Pancreas (tissue), 10 donors: ENCODE measurements at places on chromosomes 7 and 10. TPM values are rescaled to one million over a fixed set of nuclear protein-coding genes. Genes with fewer than 3 reads are reported as not detected.
A peak's percentile ranks its signal among the peaks of the same experiment; 100 is the strongest.

- H3K4me1 ChIP-seq = no peaks in the 10 kb centered on the region
- peaks cover 22% of the 10 kb centered on the region for H3K36me3 ChIP-seq
- H3K4me3 ChIP-seq = no peak overlapping the region
- no peak overlapping the region for H3K27ac ChIP-seq
- no peak for DNase-seq
- no peaks in the 10 kb centered on the region for H3K27me3 ChIP-seq
Observed at GRCh38 chr7:39693812-39694211, 70.4 kb downstream of the RALA start.

- no peak overlapping the region for H3K27ac ChIP-seq
- H3K4me3 ChIP-seq = no peak overlapping the region
- no peaks in the 10 kb centered on the region for H3K36me3 ChIP-seq
- H3K27me3 ChIP-seq = no peaks in the 10 kb centered on the region
Observed at GRCh38 chr7:149245244-149245643, 5.8 kb downstream of the ZNF212 start.

- H3K4me1 ChIP-seq = peaks cover 8% of the 10 kb centered on the region
- no peaks in the 10 kb centered on the region for H3K27me3 ChIP-seq
- no peak overlapping the region for H3K27ac ChIP-seq
- H3K4me3 ChIP-seq = no peak overlapping the region
- H3K36me3 ChIP-seq = no peaks in the 10 kb centered on the region
Observed at GRCh38 chr10:35460852-35461460, 124.6 kb downstream of the CCNY start.

DNA sequence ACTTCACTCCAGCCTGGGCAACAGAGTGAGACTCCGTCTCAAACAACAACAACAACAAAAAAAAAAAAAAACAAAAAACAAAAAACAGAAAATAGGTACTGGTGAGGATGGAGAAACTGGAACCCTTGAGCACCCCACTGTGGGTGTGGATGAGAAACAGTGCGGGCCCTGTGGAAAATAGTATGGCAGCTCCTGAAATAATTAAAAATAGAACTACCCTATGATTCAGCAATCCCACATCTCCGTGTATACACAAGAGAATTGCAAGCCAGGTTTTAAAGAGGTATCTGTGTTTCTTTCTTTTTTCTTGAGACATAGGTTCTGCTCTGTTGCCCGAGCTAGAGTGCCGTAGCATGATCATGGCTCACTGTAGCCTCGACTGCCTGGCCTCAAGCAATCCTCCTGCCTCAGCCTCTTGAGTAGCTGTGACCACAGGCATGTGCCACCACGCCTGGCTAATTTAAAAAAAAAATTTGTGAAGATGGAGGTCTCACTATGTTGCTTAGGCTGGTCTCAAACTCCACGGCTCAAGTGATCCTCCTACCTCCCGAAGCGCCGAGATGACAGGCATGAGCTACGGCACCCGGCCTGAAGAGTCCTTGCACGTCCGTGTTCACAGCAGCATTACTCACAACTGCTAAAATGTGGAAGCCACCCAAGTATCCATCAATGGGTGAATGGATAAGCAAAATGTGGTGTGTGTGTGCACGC lies 39.5 kb downstream of the EBF3 start:
- no peaks in the 10 kb centered on the region for H3K27me3 ChIP-seq
- no peak for DNase-seq
- no peaks in the 10 kb centered on the region for H3K4me1 ChIP-seq
- H3K36me3 ChIP-seq = no peaks in the 10 kb centered on the region
- H3K27ac ChIP-seq = no peak overlapping the region

- no peak overlapping the region for H3K27ac ChIP-seq
- H3K27me3 ChIP-seq = no peaks in the 10 kb centered on the region
- DNase-seq = no peak
Observed at GRCh38 chr10:12500381-12501303, 151.3 kb downstream of the CAMK1D start.

DNA sequence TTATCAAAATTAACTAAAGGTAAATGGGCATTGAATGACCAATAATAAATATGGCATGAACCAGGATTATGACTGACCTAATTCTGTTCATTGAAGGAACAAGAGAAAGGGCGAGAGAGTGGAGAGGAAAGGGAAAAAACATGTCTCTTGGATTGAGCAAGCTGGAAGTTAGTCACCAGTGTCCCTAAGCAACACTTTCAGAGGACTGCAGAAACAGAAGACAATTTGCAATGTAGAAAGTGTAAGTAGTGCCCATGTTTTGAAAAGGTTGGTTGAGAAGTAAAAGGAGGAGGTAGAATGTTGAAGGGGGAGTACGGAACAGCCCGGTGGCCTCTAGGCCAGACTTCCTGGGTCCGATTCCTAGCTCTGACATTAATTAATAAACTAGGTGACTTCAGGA lies 94.6 kb downstream of the FAS start:
- no peaks in the 10 kb centered on the region for H3K27me3 ChIP-seq
- H3K27ac ChIP-seq = no peak overlapping the region
- H3K4me3 ChIP-seq = no peak overlapping the region
- no peak for DNase-seq
- no peaks in the 10 kb centered on the region for H3K4me1 ChIP-seq

DNA sequence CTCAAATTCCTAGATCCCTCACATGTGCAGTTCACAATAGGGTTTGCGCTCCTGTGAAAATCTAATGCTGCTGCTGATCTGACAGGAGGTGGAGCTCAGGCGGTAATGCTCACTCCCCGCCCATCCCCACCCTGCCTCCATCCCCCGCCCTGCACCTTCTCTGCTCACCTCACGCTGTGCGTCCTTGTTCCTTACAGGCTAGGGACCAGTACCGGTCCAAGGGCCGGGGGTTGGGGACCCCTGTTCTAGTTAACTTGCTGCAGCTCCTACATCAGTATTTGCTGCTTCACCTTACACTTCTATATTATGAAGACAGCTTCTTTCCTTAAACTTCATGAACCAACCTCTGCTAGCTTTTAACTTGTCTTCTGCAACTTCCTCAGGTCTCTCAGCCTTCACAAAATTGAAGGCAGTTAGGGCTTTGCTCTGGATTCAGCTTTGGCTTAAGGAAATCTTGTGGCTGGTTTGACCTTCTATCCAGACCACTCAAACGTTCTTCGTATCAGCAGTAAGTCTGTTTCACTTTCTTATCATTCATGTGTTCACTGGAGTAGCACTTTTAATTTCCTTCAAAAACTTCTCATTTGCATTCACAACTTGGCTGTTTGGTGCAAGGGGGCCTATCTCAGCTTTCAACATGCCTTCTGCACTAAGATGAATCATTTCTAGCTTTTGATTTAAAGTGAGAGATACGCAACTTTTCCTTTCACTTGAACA lies 1.7 kb upstream of the TNKS2 start:
- peak overlapping the region; percentile 81 for H3K4me3 ChIP-seq
- H3K27me3 ChIP-seq = no peaks in the 10 kb centered on the region
- H3K4me1 ChIP-seq = peaks cover 13% of the 10 kb centered on the region
- DNase-seq = peak; percentile 57
- no peaks in the 10 kb centered on the region for H3K36me3 ChIP-seq

- no peaks in the 10 kb centered on the region for H3K36me3 ChIP-seq
- no peak for DNase-seq
- no peaks in the 10 kb centered on the region for H3K27me3 ChIP-seq
- H3K27ac ChIP-seq = no peak overlapping the region
- H3K4me1 ChIP-seq = no peaks in the 10 kb centered on the region
- H3K4me3 ChIP-seq = peak overlapping the region; percentile 50
Observed at GRCh38 chr10:91887272-91888076, 21.8 kb downstream of the FGFBP3 start.

DNA sequence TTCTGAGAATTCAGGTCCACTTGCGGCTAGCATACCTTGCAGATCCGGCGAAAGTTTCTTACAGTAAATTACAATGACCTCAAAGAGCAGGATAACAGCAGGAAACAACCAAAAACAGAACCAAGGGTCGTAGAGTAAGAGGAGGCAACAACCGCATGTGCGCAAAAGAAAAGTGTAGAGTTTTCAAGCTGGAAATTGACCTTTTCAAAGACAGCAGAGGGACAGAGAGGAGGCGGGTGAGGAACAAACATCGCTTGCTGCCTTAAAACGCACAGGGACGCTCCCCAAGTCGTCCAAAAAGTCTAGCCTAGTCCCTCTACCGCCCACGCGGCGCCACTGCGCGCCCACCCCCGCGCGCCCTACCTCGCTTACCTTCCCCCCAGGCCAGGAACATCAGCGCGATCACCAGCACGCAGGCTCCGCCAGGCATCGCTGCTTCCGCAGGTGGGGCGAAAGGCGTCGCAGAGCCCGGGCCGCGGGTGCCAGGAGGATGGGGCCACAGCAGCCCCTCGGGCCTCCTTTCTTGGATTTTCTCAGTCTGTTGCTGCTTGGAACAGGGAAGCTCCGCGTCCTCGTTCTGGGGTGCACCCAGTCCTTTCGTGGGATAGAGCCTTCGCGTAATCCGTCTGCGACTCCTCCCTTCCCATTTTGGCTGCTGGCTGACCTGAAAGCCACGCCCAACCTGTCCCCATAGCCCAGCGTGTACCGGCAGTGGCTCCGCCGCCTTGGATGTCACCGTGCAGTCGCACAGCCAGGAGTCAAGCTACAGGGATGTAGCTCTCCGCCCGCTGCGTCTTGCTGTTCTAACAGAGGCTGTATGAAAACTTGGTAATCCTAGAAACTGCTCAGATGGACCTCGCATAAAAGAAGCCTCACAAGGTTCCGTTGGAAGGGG lies at the start of gene VWDE:
VWDE (minus strand) TSS at position 579 of the 895 bp plus-strand sequence; CDS start at position 430, 149 bp downstream.
- peak; percentile 37 for DNase-seq
- no peak within 1 kb of the TSS for H3K27ac ChIP-seq
- no peaks in the 10 kb centered on the region for H3K36me3 ChIP-seq
- H3K4me3 ChIP-seq = no peak within 1 kb of the TSS

- no peaks in the 10 kb centered on the region for H3K36me3 ChIP-seq
- no peaks in the 10 kb centered on the region for H3K4me1 ChIP-seq
- DNase-seq = no peak
- H3K27me3 ChIP-seq = no peaks in the 10 kb centered on the region
- H3K27ac ChIP-seq = no peak overlapping the region
Observed at GRCh38 chr10:98224996-98225395, 43.0 kb downstream of the LOXL4 start.

DNA sequence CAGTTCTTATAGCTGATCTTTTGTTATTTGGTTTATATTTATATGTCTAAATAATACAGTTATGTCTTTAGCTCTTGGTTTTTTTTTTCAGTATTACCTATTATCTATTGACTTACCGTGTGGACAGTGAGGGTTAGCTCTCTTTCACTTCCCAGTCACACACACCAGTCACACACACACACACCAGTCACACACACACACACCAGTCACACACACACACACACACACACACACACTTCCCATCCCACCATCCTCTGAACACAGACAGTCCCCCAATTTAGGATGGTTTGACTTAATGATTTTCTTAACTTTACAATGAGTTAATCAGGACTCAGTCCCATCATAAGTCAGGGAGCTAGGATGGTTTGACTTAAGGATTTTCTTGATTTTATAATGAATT lies 18.9 kb upstream of the AGFG2 start:
- no peaks in the 10 kb centered on the region for H3K27me3 ChIP-seq
- no peak for DNase-seq
- no peaks in the 10 kb centered on the region for H3K4me1 ChIP-seq

DNA sequence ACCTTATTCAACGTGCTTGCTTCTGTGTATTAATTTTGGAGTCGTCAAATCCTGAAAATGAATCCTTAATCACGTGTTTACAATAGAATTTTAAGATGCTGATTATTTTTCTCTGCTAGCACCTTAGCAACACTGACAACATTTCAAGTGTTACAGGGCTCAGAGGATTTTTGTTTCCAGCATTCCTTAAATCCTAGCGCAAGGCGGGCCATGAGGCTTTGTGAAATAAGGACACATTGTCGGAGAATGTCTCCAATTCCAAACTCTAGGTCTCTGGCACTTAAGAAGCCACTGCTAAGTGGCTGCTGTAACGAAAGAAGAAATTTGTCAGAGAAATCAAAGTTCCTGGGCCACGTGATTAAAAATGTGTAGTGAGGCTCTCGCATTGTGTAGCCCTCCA lies 390.9 kb upstream of the CELF2 start:
- no peaks in the 10 kb centered on the region for H3K4me1 ChIP-seq
- no peak overlapping the region for H3K27ac ChIP-seq
- no peaks in the 10 kb centered on the region for H3K27me3 ChIP-seq
- DNase-seq = no peak
- H3K36me3 ChIP-seq = no peaks in the 10 kb centered on the region

DNA sequence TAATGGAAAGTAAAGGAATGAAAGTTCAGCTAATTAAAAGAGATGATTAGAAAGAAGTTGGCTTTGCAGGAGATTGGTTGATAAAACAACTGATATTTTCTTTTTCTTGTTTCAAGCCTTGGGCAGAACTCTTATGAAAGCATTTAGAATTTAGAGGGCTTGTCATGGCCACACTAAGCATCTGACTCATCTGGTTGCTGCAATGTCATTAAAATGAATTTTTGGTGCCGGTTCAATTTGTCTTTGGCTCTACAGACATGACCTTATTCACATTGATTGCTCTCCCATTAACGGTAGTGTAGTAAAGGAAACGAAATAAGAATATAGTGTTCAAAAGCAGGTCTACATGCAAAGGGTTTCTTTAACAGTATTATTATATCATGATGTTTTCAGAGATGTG lies 1012.4 kb upstream of the C7orf33 start:
- no peak for DNase-seq
- no peak overlapping the region for H3K4me3 ChIP-seq
- H3K36me3 ChIP-seq = no peaks in the 10 kb centered on the region
- no peaks in the 10 kb centered on the region for H3K27me3 ChIP-seq
- H3K4me1 ChIP-seq = no peaks in the 10 kb centered on the region
- H3K27ac ChIP-seq = no peak overlapping the region

DNA sequence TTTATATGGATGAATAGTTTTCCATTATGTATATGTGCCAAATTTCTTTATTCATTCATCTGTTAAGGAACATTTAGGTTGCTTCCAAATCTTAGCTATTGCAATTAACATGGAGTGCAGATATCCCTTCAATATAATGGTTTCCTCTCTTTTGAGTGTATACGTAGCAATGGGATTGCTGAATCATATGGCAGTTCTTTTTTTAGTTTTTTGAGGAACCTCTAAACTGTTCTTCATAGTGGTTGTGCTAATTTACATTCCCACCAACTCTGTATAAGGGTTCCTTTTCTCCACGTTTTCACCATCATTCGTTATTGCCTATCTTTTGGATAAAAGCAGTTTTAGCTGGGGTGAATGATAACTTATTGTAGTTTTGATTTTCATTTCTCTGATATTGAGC lies 46.5 kb downstream of the FAS start:
- DNase-seq = no peak
- H3K27ac ChIP-seq = no peak overlapping the region
- no peaks in the 10 kb centered on the region for H3K36me3 ChIP-seq
- H3K4me1 ChIP-seq = no peaks in the 10 kb centered on the region
- no peaks in the 10 kb centered on the region for H3K27me3 ChIP-seq

GRCh38 chr7:134535272-134535918 lies 8.0 kb downstream of the AKR1B10 start:
- H3K27me3 ChIP-seq = no peaks in the 10 kb centered on the region
- H3K27ac ChIP-seq = no peak overlapping the region
- H3K4me3 ChIP-seq = no peak overlapping the region
- no peak for DNase-seq
- H3K36me3 ChIP-seq = no peaks in the 10 kb centered on the region

The TAS2R41 gene
- not detected for polyA plus RNA-seq

The RELN gene
- polyA plus RNA-seq = 0.49 TPM

The DRGX gene
- polyA plus RNA-seq = not detected

The RARRES2 gene
- 246 TPM for polyA plus RNA-seq

The SRI gene
- 57.7 TPM for polyA plus RNA-seq
